ENCODE measurements at places on chromosomes 7 and 10. TPM values are rescaled to one million over a fixed set of nuclear protein-coding genes. Genes with fewer than 3 reads are reported as not detected.

Gene FAM25A
- total RNA-seq, result not detected

Gene SCIN
- total RNA-seq, result 1.7 TPM

Gene CUL1
- 75.3 TPM for total RNA-seq

Gene WEE2
- total RNA-seq, result not detected

Measured in myocyte (in vitro differentiated cells).